ENCODE measurements at places on chromosomes 1 and 21.
A peak's percentile ranks its signal among the peaks of the same experiment; 100 is the strongest.

DNA sequence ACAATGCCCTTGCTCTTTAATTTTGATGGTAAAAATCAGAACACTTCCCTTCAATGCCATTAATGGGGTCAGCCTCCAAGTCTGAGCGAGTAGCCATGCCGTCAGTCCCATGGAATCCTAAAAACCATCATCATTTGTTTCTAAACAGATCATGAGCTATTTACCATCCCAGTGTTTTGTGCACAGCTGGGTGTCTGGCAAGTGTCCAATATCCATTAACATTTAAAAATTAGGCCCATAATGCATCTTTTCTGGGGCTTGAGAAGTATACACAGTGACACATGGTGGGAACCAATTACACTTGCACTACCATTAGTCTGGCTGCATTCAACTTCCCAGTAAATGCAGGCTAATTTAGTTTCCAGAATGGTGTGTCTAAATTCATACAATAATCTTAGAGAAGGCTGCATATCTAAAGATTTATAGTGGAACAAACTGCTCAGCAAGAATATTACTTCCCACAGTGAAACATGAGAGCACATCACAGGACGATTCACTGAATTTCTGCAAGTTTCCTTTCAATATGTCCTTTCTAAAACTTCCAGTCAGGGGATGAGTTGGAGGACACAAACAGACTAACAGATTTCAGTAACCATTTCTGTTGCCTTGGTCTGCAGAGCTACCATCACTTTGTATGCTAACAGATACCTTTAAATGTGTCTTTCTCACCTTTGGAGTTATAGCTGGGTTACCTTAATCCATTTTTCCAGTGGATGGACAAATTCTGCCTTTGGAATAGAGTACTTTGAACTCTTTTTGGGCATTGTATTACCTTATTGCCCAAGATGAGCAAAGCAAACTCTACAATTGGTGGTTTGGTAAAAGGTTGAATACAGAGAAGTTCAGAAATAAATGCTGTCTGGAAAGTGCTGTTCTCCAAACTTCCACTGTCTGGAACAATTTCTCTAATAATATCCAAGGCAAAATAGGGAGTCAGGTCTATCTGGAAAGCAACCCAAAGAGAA lies 258.0 kb downstream of the PTBP2 start:
- DNase-seq, result no peak

- no peak for DNase-seq
Measured at GRCh38 chr1:8962812-8963530, 17.3 kb downstream of the CA6 start.

GRCh38 chr1:4598561-4598960 lies 55.8 kb upstream of the AJAP1 start:
- no peak for DNase-seq

DNA sequence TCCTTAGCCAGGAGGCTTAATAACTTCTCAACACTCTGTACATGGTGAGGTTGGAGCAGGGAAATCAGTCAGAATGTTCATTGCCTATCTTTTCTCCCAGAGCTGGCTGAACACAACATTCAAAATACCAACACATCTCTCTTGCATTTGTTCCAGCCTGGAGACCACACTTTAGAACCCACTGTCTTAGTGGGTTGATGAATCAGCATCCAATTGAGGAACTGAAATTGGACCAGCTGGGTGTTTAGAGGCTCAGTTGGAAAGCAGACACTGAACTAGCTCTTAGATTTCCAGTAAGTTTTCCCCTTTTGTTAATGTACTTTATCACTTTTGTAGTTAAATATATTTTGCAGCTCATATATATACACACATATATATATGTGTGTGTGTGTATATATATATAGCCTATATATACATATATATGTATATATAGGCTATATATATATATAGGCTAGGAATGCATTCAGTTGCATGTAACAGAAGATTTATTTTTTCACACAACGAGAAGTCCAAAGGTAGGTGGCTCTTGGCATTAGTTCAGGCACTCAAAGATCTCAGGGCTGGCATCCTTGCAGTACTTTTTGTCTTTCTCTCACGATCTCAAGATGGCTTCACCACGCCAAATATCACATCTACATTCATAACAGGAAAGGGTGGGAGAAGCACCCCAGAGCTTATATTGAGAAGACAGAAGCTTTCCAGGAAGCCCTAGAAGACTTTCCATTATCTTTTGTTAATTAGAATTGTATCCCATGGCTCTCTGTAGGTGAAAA lies 35.0 kb upstream of the HUNK start:
- DNase-seq, result no peak

- no peak for DNase-seq
Measured at GRCh38 chr1:156488566-156489165, 11.9 kb downstream of the MEF2D start.

GRCh38 chr1:59498640-59499039 lies 201.7 kb downstream of the FGGY start:
- DNase-seq, result peak; percentile 20

DNA sequence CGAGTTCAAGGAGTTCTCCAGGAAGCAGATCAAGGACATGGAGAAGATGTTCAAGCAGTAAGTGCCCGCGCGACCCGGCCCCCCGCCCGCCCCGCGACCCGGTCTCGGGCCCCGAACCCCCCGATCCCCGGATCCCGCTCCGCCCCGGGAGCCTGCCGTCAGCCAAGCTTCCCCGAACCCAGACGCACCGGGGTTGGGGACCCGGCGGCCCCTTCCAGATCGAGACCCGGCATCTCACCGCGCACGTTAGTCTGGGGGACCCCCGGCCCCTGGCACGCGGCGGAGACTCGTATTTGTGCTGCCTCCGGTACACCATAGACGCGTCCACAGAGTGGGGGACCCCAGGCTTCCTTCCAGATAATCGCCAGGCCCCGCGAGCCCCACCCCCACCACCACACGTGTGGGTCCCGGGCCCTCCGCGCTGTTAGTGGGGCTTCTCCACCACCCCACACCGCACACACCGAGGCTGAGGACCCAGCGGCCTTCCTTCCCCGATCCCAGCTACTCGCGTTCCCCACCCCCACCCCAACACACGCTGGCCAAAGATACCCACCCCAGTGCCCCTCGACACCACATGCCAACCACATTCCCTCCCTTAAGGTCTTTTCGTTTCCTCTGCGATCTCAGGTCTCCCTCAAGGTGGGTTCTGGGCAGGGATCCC lies 665 bp downstream of the EFHD2 start:
- DNase-seq, result no peak

GRCh38 chr21:37564341-37564923 lies 197.9 kb downstream of the DYRK1A start:
- DNase-seq, result peak; percentile 86

GRCh38 chr21:28298251-28298672 lies 694.4 kb downstream of the LTN1 start:
- DNase-seq, result no peak

DNA sequence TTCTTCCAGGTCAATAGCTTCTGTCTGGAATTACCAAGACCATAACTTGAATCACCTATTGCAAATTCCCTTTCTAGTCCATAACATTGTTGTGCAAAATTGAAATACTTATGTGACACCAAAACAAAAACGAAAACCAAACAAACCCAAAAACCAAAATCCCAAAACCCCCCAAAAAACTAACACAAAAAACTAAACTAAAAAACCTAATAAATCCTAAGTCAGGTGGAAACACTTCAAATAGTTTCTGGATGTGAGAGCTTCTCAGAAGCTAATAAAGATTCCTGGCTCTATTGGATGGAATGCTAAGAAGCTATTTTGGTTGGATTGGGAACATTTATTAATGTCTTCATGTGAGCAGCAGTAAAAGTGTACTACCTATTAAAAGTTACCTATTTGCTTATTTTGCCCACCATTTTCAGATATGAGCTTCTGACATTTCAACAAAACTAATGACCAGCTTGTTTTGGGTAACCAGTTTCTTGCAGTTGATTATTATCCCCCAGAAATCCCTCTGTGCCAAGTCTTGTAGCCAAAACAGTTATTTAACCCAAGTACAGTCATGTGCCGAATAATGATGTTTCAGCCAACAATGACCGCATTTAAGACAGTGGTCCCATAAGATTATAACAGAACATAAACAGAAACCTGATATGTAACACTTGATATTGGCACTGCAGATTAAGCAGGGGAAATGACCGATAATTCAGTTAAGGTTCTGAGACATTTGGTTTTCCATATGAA lies 76.4 kb downstream of the LTN1 start:
- no peak for DNase-seq

- DNase-seq, result no peak
Measured at GRCh38 chr1:205568469-205569361, 63.1 kb downstream of the ELK4 start.

DNA sequence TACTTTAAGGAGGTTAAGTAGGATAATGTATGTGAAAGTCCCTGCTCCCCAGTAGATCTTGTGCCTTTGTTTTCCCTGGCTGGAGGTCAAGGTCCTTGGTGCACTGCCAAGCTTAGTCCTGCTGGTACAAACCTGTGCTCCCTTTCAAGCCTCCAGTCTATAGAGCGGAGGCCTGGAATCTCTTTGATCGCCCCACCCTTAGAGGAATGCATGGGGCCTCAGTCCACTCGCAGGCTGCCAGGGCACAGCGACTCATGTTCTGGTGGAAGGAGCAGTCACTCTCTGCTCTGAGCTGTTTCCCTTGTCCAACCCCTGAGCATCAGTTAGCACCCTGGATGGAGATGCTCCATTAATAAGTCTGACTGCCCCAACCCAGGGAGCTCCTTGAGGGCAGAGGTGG lies 121.8 kb downstream of the HMGB4 start:
- DNase-seq, result no peak

GRCh38 chr1:215252164-215252563 lies 169.6 kb downstream of the KCNK2 start:
- DNase-seq, result no peak

DNA sequence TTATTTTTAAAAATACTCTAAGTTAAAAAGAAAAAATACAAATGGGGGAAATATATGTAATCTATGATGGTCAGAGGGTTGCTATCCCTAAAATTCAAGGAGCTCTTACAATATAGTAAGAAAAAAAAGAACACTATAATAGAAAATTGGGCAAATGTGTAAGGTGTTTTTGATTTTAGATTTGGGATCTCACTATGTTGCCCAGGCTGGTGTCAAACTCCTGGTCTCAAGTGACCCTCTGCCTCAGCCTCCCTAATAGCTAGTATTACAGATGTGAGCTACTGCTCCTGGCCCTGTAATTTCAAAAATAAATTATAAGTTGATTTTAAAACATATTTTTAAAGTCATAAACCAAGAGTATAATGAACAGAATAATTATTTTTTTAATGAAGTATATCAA lies 45.9 kb downstream of the CDC42BPA start:
- no peak for DNase-seq

- no peak for DNase-seq
Measured at GRCh38 chr1:201939148-201939547, 7.2 kb downstream of the LMOD1 start.

DNA sequence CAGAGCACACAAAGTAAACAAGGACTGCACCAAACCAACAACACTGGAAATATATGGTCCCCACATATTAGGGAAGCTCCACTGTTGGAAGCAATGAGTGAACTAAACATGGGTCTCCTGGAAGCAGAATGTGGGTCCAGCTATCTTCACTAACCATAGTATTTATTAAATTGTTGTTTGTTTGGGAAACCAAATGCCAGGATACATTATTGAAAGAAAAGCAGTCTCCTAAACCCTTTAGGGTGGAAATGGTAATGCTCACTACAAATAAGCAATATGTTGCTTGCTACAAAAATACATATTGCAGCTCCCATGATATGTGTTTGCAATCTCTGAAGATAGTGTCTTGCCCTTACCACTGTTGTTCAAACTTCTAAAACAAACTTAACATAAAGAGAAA lies 2.2 kb downstream of the NEGR1 start:
- no peak for DNase-seq

GRCh38 chr21:29308456-29308783 lies 9.7 kb downstream of the BACH1 start:
- no peak for DNase-seq

GRCh38 chr1:176566004-176566975 lies 103.3 kb downstream of the PAPPA2 start:
- DNase-seq, result peak; percentile 21

- DNase-seq, result no peak
Measured at GRCh38 chr21:14259747-14260146, 43.8 kb downstream of the RBM11 start.

- peak; percentile 48 for DNase-seq
Measured at GRCh38 chr21:44853601-44854390, 19.7 kb downstream of the PTTG1IP start.

DNA sequence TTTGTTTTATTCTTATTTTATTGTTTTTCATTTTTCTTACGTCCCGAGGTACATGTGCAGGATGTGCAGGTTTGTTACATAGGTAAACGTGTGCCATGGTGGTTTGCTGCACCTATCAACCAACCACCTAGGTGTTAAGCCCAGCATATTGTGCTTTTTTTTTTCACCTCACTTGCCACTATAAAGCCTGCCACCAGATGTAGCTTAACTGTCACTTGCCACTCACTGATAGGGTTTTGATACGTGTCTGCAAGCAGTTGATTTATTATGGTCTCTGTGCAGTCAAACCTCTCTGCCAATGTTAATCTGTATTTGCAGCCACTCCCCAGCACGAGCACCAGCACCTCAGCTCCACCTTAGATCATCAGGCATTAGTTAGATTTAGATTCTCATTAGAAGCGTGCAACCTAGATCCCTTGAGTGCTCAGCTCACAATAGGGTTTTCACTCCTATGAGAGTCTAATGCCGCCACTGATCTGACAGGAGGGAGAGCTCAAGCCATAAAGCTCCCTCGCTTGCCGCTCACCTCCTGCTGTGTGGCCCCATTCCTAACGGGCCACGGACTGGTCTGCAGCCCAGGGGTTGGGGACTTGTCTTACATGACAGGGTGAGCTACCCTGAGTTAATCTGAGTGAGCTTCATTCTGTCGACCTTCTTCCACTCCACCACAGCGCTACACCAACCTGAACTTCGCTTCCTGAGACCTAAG lies 17.9 kb upstream of the ABCG1 start:
- no peak for DNase-seq

DNA sequence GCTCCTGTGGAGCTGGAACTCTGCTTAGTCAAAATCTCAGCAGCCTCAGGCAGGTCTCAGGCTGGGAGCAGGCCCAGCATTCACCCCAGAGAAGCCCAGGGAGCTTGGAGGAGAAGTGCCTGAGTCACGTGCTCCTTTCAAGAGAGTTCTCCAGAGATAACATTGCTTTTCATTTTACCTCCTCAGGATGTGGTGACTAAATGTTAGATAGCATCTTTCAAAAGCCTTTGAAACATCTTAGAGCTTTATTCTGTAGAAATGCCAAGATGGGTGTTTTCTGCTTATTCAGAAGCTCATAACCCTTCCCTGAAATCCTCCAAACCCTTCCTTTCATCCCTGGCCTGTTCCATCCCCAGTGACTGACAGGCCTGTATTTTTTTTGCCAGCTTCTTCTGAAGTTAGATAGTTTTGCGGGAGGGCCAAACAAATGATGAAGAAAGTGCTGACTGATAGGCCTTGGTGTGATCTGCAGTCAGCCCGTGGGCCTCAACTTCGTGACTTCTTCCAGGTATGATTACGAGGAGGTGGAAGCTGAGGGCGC lies 58.0 kb downstream of the PGM1 start:
- DNase-seq, result no peak

Data from heart left ventricle (tissue), 16 donors.